NCI-H748 treated with DMSO at 0.1 percent for 48 hours (cell line): ENCODE measurements at places on chromosomes 2 and 18.

GRCh38 chr2:159497256-159497655, 119.1 kb downstream of the BAZ2B start:
- DNase-seq, result no peak

GRCh38 chr2:215590010-215590745, 154.3 kb upstream of the FN1 start:
- no peak for DNase-seq

DNA sequence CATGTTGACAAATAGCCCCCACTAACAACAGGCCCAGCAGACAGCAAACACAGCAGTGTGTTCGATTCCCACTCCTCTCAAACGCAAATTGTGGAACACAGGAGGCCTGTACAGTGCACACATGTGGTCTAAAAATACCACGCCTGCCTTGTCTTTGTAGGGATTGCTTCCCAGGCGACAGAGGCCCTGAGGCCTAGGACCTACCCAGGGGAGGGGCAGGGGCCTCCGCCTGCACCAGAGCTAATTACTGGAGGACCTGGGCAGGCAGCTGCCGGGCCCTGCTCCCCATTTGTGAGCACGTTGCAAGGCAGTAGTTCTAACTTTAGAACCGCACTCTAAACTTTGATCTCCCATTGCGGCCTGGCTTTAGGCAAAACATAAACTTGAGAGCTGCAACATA, 316.0 kb downstream of the TXNL1 start:
- DNase-seq, result no peak

- DNase-seq, result no peak
Observed at GRCh38 chr2:30628341-30628740, 178.9 kb downstream of the CAPN13 start.

- DNase-seq, result peak; percentile 86
Observed at GRCh38 chr2:134558208-134558830, 160.5 kb downstream of the TMEM163 start.

DNA sequence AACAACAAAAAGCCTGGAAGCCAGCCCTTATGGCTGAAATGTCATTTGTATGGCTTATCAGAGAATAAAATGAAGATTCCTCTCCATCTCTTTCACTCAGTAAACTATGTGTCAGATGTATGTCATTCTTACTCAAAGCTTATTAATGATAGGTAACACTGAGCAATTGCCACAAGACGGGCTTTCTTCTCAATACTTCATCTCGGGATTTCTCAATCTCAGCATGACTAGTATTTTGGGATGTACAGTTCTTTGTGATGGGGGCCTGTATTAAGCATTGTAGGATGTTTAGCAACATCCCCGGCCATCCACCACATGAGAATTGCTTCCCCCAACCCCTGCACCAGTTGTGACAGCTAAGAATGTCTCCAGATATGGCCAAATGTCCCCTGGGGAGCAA, 80.2 kb downstream of the MREG start:
- DNase-seq, result no peak

GRCh38 chr2:58508006-58508405, 266.9 kb upstream of the FANCL start:
- no peak for DNase-seq

GRCh38 chr2:55486426-55486825, 33.1 kb upstream of the CFAP36 start:
- DNase-seq, result no peak

GRCh38 chr2:98012561-98012991, 16.8 kb upstream of the TMEM131 start:
- no peak for DNase-seq

- no peak for DNase-seq
Observed at GRCh38 chr2:590214-591175, 86.7 kb downstream of the TMEM18 start.

- no peak for DNase-seq
Observed at GRCh38 chr2:74100254-74101216, 47.2 kb downstream of the BOLA3 start.

DNA sequence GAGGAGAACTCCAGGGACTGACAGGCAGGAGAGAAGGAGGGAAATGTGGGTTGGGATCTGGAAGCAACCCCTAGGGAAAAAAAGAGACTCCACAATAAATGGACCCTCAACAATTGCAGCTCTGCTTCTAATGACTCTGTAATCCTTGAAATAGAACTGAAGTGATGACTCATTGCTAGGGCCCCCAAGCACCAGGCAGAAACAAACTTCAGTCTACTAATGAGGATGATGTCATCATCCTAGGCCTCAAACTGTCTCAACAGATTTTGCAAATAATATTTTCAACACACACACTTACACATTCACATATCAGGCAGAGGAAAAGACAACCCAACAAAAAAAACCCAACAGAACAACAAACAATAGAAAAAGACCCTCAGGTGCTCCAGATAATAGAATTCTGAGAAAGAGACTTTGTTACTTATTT, 143.3 kb downstream of the HDAC4 start:
- DNase-seq, result no peak

DNA sequence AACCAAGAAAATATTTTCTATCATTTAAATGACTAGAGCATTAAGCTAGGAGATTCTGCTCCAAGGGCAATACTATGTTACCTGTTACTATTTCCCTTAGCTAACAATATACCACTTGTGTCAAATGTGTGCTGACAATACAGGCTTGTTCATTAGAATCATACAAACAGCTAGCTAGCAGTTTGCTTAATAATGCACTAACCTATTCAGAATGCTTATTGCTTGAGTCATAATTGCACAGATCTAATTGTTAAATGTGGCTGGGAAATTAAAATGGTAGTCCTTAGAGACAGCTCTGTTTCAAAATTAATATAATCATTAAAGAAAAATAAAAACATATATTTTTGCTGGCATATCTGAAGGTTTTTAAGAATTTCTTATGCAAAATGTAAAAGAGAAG, 344.2 kb downstream of the ERBB4 start:
- DNase-seq, result no peak

- peak; percentile 40 for DNase-seq
Observed at GRCh38 chr2:122412360-122412759, 656.9 kb downstream of the TSN start.

GRCh38 chr2:141323571-141323970, 807.2 kb downstream of the LRP1B start:
- DNase-seq, result no peak

DNA sequence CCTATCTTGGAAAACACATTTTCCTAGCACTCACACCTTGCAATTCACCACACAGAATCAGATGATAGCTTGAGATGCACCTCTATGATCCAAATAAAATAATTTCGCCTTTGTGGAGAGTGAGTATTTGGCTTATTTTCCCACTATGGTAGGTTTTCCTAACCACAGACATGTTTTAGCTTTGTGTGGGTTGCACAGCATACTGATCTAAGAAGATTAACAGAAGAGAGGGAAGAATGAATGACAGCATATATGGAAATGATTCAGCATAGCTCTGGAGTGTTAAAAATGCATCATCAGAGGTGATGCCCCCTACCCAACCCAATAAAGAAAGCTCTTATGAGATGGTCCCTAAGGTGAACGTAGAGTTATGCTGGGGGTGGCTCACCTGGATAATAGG, 72.5 kb downstream of the GCA start:
- DNase-seq, result no peak

- no peak for DNase-seq
Observed at GRCh38 chr18:46257366-46257765, 153.2 kb downstream of the HAUS1 start.

DNA sequence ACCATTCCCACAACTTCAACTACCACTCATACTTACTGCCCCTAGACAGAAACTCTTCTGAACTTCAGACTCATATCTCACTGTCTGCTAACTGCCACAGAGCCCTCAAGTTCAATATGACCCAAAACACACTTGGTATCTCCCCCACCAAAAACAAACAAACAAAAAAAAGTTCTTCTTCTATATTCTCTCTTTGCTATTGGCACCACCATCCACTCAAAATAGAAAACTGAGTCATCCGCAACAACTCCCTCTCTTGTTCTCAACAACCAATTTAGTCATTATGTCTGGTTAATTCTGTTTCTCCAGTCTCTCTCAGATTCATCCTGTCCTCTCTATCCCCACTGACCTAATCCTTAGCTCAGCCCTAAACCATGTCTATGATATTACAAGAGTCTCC, 7.2 kb upstream of the DCTN1 start:
- DNase-seq, result no peak

GRCh38 chr2:238653431-238654109, 194.3 kb upstream of the TWIST2 start:
- DNase-seq, result no peak

- no peak for DNase-seq
Observed at GRCh38 chr2:98020992-98021713, 25.4 kb upstream of the TMEM131 start.

- DNase-seq, result no peak
Observed at GRCh38 chr2:171889333-171889732, 4.7 kb downstream of the SLC25A12 start.

DNA sequence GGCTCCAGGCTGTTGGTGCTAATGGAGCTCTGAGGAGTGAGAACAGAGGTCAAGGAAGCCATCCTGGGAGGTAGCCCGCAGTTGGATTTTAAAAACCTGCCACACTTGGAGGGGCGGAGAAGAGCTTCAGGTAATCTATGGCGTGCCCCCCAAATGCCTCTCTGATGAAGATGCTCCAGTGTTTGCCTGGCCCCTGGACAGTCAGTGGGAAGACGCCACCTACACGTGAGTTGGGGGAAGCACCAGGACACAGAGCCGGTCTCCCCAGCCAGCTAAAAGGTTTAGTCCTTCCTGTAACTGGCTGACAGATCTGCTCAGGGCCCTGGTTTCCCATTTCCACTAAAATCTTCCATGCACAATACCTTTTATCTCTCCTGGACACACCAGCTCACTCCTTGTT, 225.0 kb downstream of the TTC32 start:
- no peak for DNase-seq

DNA sequence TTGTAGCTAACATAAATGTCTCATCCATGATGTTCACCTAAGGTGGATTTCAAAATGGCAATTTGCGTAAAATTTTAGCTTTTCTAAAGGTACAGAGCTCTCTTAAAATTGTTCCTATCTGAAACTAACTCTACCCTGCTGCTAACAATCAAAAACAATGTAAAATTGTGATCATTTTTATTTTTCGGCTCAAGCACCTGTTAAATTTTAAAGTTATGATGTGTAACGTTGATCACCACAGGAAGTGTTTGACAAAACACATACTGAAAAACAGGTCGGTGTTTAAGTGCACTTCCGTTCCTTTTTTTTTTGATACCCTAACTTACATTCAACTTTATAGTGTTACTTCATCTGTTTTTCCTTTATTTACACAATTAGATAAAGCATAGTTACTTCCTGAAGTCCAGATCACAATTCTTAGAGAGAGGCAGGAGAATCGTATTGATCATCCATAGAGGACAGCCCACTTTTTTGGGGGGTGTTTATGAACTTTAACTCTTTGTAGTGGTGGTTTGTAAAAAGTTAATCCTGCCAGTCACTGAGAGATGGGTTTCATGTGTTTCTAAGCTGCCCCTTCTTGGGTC, 6.0 kb upstream of the NCK2 start:
- no peak for DNase-seq

- DNase-seq, result no peak
Observed at GRCh38 chr2:231936491-231936890, 10.3 kb upstream of the NPPC start.

DNA sequence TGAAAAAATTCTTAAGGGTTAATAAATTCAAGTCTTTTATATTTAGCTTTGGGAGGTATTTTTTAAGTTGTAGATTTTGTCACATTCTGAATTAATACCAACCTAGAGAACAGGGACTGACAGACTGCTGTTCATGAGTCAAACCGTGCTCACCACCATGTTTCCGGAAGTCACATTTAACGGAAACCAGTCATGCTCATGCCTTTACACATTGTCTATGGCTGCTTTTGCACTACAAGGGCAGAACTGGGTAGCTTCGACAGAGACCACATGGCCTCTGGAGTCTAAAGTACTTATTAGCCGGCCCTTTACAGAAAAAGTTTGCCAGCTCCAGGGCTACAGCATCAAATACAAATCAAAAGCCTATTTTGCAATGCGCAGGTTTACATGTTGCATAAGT, 33.3 kb downstream of the LONRF2 start:
- no peak for DNase-seq

GRCh38 chr2:27977731-27978312, 87.3 kb downstream of the BABAM2 start:
- no peak for DNase-seq

- DNase-seq, result no peak
Observed at GRCh38 chr2:70959851-70960832, 18.3 kb upstream of the ANKRD53 start.

GRCh38 chr2:153944800-153945199, 73.1 kb downstream of the GALNT13 start:
- DNase-seq, result no peak

DNA sequence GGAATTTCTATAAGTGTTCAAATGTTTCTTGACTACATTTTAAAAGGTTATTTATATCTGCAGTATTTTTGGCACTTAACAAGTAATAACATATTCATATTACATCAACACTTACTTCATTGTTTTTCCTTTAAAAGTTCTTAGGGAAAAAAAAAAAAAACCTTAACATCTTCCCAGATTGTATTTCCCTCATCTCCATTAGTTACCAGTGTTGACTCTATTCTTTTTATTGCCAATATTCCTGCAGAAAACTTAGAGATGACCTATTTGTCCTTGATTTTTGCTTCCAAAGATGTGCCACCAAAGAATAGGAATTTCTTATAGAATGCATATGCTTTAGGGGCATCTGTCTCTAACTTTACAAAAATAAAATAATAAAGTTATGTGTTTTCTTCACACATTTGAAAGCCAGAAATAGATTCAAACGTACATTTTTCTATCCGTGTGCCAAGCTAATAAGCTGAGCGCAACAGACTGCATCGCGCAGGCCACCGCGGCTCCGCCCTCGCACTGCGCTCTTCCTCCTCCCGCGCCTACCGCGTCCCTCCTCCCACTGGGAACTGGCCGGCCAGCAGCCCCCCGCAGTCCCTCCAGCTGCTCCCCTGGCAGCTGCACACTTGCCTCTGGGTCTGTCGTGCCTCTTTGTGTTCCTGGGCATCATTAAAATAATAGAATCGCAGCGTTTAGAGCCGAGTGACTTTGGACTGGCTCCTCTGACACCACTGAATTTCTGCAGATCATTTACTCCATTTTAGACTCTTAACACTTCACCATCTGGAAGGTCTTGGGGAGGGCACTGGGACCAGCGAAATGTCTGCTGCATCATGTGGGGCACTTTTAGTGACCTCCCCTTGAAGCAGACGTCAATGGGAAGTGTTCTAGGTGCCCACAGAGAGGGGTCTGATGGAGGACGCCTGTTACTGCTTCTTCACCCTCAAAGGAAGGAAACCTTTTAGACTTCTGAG, 21.2 kb upstream of the NAB1 start:
- DNase-seq, result peak; percentile 86

DNA sequence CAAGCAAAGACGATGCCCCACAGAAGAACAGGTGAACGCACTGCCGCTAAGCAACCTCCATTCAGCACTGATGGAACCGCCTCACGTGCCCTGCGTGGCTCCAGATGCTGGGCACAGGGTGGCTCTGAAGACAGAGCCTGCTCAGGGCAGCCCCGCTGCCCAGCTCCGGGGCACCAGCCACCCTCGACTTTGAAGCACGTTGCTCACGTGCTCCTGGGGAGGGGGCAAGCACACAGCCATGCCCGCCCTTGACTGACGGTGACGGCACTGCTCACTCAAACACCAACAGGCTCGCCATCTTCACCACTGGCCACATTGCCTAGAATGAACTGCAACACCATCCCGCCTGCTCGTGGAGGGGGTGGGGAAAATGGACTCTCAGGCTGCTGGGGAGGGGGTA, 251.3 kb downstream of the HDAC4 start:
- no peak for DNase-seq

GRCh38 chr2:238865744-238866355, 18.0 kb downstream of the TWIST2 start:
- DNase-seq, result no peak
